Sciatic nerve (tissue), 2 donors: ENCODE measurements at places on chromosomes 3 and 15.

DNA sequence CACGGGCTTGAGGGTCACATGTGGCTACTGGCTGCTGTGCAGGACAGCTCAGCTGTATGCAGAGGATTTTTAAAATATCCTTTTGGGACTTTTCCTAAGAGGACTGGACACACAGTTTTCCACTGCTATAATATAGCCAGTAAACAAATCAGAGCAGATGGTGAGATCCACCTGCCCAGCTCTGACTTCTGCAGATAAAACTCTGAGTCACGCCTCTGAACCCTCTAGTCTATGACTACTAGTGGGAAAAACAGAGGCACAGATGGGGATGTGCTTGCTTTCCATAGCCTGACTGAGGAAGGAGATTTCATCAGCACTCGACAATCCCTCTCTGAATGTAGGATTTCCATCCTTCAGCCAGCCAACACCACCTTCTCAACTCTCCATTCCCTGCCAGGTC is 45.1 kb downstream of the COLQ start:
- DNase-seq: no peak

DNA sequence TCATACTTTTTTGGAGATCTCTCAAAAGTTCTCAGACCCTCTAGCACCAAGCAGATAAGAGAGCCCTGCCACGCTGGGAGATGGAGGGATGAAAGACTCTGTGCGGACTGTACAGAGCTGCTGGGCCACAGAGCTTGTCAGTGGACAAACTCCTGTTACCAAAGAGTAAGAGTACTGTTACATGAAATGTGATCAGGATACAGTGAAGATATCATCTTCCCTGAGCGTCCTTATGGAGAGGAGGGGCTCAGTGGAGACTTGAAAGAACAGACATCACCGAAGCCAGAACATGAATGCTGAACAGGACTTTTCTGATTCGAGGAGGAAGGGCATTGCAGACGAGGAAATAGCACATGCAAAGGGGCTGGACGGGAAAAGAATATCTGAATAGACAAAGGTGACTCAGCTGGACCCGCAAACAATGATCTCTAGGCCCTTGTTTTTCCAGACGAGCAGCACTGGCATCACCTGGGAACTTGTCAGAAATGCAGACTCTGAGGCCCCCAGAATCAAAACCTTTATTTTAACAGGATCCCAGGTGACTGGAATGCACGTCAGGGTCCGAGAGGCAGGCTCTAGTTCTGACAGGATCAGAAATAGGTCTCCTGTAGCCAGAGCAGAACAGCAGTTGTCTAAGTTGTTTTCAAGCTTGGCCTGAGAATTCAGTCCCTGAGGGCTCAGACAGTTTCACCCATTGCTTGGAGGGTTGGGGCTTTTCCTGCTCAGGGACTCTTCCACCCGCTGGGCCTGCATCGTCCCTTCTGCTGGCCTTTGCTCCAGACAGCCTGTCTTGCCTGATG is 277.9 kb downstream of the RPLP1 start:
- DNase-seq: no peak

GRCh38 chr3:116390318-116390717 is 55.0 kb downstream of the LSAMP start:
- DNase-seq: no peak

DNA sequence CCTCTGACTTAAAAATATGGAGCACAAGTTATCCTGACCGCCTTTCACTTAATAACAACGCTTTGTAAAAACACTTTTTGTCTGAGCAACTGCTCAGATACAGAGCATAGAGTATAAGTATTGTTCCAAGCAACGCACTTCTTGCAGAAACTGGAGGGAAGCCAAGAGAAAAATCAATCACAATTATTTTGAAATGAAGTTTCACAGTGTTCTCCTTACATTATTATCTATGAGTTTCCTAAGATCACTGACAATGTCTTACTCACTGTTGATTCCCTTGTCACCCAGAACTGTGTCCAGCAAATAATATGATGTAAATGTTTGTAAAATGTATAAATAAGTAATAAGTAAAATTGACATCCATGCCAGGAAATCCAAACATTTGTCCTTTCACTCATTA is 184.6 kb upstream of the GPR149 start:
- no peak for DNase-seq

GRCh38 chr3:170784406-170784805 is 85.6 kb downstream of the RPL22L1 start:
- no peak for DNase-seq

DNA sequence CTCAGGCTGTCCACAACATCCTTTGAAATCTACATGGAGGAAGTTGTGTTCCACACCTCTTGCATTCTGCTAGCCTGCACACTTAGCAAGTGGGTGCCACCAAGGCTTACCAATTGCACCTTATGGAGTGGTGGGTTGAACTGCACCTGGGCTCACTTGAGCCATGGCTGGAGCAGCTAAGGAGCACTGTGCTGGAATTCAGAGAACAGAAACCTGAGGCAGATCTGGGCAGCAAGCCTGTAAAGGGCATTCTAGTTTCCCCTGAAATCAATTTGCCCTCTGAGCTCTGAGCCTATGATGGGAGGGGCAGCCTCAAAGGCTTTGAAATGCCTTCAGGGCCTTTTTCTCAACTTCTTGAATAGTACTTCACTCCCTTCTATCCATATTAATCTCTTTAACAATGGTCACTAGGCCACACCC is 18.0 kb downstream of the BTLA start:
- no peak for DNase-seq

GRCh38 chr3:113514265-113514769 is 639 bp downstream of the SPICE1 start:
- no peak for DNase-seq

- no peak for DNase-seq
Measured at GRCh38 chr15:85955501-85956391, 123.9 kb upstream of the AGBL1 start.

DNA sequence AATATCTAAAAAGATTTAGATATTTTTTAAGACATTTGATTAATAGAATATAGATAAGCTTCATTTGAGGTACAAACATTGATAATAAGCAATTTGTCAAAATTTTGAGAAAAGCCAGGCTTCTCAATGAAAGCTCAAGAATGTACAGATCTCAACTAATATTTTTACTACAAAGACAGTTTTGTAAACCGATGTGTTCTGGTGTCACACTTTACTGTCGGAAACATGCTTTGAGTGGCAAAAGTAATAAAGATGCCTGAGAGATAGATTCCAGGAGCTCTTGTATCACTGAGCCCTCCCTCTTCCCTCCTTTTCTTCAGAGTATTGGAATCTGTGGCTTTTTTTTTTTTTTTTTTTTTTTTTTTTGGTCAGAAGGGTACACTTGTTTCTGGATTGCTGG is 45.0 kb upstream of the THRB start:
- no peak for DNase-seq

GRCh38 chr3:31503456-31503855 is 29.3 kb upstream of the STT3B start:
- no peak for DNase-seq

- no peak for DNase-seq
Measured at GRCh38 chr15:42984493-42985034, 64.0 kb upstream of the TTBK2 start.
